ENCODE measurements at places on chromosomes 5 and 9.
A peak's percentile ranks its signal among the peaks of the same experiment; 100 is the strongest.

GRCh38 chr5:42798284-42799240, 13.1 kb downstream of the SELENOP start:
- DNase-seq: no peak

DNA sequence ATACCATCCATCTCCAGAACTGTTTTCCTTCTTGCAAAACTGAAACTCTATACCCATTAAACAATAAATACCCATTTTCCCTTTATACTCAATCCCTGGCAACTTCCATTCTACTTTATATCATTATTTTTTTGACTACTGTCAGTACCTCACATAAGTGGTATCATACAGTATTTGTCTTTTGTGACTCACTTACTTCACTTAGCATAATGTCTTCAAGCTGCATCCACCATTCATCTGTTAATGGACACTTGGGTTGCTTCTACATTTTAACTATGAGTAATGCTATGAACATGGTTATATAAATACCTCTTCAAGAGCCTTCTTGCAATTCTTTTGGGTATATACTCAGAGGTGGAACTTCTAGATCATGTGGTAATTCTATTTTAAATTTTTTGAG, 11.6 kb upstream of the TYRP1 start:
- DNase-seq: no peak

DNA sequence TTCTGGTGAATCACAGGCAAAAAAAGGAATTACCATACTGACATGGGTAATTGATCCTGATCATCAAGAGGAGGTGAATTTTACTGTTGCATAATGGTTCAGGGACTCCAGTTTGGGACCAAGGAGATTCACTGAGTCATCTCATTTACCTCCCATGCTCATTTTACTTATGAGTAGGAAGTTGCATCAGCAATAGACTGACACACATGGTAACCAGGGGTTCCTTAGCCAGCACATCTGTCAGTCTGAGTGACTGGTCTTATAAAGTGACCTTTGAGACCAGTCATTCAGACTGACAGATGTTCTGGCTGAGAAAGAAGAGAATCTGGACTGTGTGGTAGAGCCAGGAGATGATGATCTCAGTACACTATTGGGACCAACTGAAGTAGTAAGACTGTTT, 384.6 kb upstream of the CD180 start:
- DNase-seq: no peak

GRCh38 chr5:30764704-30765103, 428.8 kb upstream of the CDH6 start:
- DNase-seq: no peak

GRCh38 chr9:34685591-34685990, 5.5 kb downstream of the CCL19 start:
- no peak for DNase-seq

GRCh38 chr9:8491563-8491962, 692.0 kb upstream of the DMAC1 start:
- DNase-seq: no peak

DNA sequence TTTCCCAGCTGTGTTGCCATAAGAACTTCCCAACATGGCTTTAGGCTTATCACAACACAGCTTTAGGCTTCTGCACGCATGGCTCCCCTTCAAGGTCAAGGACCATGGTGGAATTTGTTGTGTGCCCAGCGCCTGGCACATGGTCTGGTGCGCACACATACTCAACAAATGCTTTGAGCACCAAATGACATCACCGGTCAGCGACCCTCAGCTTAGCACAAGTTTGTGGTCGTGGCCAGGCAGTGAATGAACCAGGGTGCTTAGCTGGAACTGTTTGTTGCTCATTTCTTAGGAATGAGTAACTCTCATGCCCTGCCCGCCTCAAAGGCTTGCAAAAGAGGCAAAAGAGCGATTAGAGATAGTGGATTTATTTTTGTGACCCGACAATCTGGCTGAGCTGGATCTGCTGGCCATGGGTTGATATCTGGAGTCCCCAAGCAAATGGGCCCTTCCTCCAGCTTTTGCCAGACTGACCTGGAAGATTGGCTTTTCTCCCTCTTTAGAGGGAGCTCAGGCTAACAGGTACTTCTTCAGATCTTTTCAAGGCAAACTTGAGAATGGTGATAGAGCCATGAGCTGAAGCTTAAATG, 58.9 kb downstream of the DAP start:
- no peak for DNase-seq

GRCh38 chr5:94744906-94745305, 126.4 kb downstream of the SLF1 start:
- DNase-seq: peak; percentile 67

DNA sequence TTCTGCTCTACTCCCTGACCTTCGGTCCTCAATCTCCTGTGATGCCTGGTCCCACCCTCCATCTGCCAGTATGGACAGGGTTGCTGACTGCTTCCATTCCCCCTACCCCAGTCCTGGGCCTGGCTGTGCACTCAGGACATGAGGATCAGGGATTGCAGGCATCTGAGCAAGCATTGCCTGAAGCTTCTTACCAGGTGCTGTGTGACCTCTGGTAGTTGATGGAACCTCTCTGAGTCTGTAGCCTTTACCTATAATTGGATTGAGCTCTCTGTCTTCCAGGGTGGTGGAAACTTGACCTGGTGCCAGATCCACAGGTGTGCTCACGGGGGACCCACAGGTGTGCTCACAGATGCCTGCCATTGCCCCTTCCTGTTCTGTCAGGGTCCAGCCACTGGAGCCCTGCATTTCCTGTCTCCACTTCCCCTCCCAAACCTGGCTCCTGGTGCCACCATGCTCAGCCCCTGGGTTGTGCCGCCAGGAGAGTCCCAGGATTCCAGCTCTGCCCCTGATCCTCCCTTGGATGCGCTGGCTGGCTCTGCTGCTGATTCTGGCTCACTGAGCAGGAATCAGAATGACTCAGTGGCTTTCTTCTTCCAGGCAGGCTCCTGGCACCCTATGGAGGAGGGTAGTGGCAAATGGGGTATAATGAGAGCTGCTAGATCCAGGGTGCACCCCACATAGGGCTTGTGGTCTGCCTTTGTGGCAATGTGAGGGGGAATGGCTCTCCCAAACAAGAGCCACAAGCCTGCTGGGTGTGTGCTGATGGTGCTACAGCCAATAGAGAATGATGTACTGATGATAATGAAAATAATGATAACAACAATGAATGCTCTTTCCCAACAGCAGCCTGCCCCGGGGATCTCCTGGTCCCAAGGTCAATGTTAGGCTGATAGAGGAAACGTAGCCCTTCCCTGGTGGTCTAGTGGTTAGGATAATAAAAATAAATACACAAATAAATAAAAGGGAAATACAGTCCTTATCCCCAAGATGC, 35.2 kb upstream of the PSD2 start:
- DNase-seq: no peak

DNA sequence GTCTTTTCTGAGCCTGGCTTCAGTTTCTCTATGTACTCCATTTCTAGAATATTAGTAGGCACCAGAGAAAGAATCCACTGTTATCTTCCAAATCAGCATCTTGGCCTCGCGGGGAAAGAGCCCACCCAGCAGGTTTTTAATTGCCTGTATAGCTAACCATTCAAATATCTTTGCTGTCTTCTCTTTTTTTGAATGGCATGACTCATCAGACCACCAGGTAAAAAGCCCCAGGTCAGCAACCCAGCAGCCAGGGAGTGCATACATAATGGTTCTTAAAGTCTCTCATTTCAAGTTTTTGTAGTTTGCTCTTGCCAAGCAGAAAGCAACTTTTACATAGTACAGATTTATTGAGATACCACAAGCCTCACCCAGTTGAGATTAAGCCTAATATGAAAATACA, 50.7 kb downstream of the TMEM167A start:
- DNase-seq: no peak

DNA sequence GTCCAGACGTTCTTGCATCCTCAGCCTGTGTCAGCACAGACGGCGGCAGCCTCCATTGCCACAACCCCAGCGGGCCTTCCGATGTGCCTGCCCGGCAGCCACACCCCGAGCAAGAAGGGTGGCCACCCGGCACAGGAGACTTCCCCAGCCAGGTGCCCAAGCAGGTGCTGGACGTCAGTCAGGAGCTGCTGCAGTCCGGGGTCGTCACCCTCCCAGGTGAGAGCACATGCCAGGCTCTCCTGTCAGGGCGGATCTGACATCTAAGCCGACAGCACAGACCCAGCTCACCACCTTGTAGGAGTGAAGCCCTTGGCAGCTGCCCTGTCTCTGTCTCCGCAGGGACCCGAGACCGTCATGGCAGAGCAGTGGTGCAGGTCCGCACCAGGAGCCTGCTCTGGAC, 48.3 kb upstream of the LRRC14B start:
- DNase-seq: no peak

DNA sequence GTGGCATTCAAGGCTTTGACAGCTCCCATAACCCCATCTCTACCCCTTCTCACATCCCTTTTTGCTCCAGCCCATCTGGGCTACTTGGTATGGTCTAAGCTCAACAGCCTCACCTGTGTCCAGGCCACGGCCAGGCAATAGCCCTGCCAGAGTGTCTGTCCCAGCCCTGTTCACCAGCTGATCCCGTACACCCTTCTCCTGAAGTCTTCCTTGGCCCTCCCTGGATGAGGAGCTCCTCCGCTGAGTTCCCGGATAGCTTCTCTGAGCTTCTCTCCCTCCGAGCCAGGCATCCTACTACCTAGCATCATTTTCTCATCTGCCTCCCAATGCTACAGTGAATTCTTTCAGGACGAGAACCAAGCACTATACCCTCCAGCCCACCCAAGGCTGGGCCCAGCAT, 208.2 kb downstream of the DAB2IP start:
- no peak for DNase-seq

- no peak for DNase-seq
These were observed 46.0 kb downstream of the RORB start for GRCh38 chr9:74543145-74543544.

- DNase-seq: no peak
These were observed 12.6 kb downstream of the URM1 start for GRCh38 chr9:128383791-128384190.

GRCh38 chr5:157546456-157547100, 29.0 kb downstream of the ADAM19 start:
- no peak for DNase-seq

- DNase-seq: no peak
These were observed 5.5 kb downstream of the PCDH1 start for GRCh38 chr5:141872496-141873356.

GRCh38 chr9:106655966-106656365, 207.0 kb upstream of the ZNF462 start:
- DNase-seq: no peak
